Chondrocyte (in vitro differentiated cells): ENCODE measurements at places on chromosomes 3 and 15. TPM values are rescaled to one million over a fixed set of nuclear protein-coding genes. Genes with fewer than 3 reads are reported as not detected.

The PPP1R14D gene
- not detected in 3 replicates for total RNA-seq

The FGD5 gene
- 0.22 to 0.46 TPM (median 0.28 TPM) in 3 replicates for total RNA-seq

- DNase-seq: peak; percentile 81
Measured at GRCh38 chr15:89633585-89633984, 21.7 kb downstream of the KIF7 start.

The SERINC4 gene
- total RNA-seq: not detected in 3 replicates

DNA sequence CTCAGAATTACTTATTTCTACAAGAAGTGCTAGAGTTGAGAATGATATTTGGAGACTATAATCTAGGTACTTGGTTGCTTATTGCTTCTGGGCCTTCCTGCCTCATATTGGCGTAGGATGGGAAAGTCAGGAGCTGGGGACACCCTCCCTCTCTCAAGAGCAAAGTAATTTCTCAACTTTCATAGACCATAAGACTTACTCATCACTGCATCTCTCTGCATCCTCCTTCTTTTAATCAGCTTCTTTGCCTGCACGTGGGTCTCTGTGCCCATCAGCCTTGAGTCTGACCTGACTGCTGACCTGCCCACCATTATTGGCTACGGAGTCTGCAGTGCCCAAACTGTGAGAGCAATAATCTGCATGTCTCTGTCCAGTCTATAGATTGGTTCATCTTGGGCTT is 27.3 kb upstream of the XIRP1 start:
- no peak for DNase-seq

GRCh38 chr15:66955871-66956585 is 109.4 kb upstream of the SMAD3 start:
- no peak for DNase-seq

- DNase-seq: no peak
Measured at GRCh38 chr3:172542999-172543398, 19.8 kb upstream of the TNFSF10 start.

DNA sequence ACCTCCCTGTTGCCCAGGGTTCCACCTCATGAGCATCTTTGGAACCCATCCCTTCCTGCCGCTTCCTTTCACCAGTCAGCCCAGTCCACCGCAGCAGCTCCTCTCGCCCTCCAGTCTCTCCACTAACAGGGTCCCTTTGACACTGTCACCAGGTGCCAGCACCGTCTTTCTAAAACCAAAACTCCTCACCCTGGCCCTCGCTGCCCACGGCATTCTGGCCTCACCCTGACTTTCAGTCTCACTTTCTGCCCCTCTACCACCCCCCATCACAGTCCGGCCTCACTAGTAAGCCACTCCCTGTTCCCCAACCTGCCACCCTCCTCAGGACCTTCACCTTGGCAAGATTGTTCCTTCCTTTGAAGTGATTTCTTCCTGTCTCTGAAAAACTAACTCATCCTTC is 4.2 kb downstream of the PPCDC start:
- DNase-seq: no peak

- no peak for DNase-seq
Measured at GRCh38 chr15:70853318-70853972, 512 bp downstream of the LARP6 start.

DNA sequence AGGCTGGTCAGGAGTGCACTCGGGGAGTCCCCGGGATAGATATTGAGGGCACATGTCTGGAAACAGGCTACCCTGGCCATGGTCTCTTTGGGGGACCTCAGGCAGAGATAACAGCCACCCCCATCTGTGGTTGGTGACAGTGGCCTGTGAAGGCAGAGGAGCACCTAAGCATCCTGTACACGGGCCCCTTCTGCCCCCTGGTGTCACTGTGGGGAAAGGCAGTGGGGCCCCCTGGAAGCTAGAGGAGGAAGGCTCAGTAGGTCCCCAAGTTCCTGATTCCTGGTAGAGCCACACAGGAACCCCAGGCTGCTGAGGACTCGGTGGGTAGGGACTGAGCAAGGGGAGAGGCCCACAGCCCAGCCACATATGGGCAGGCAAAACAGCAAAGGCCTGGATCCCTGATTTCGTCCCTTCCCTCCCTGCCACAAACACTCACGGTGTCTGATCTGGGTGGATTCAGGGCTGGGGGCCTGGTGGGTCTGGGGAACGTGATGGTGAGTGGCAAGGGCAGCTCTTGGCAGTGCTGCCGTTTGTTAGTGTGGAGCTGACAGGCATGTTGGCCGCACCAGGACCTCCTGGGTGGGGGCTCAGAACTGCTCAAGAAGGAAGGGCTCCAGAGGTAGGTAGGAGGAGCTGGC is 14.1 kb upstream of the CXCR6 start:
- no peak for DNase-seq

The GLDN gene
- 0.29 to 0.41 TPM (median 0.35 TPM) in 3 replicates for total RNA-seq

DNA sequence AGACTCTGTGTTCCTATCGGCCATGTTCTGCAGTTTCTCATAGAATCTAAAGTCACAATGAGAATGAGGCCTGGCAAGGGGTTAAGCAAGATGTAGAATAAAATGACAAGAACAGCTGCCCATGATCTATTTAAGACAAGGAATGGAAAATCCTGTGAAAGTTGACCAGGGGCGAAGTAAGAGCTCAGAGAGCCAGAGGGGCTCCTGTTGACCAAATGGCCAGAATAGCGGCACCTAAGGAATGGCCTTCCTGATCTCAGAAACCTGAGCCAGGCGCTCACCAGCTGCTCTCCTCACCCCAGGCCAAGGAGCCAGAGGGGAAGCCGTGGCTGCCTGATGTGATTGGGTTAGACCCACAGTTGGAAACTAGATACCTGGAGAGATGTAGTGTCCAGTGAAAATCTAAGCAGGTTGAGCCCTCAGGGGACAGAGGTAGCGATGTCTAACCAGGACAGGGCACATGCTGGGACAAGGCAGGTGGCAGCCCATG is 106.1 kb upstream of the NDN start:
- DNase-seq: no peak
